Fibroblast of the conjunctiva (primary cell): ENCODE measurements at places on chromosomes 13 and 19.

DNA sequence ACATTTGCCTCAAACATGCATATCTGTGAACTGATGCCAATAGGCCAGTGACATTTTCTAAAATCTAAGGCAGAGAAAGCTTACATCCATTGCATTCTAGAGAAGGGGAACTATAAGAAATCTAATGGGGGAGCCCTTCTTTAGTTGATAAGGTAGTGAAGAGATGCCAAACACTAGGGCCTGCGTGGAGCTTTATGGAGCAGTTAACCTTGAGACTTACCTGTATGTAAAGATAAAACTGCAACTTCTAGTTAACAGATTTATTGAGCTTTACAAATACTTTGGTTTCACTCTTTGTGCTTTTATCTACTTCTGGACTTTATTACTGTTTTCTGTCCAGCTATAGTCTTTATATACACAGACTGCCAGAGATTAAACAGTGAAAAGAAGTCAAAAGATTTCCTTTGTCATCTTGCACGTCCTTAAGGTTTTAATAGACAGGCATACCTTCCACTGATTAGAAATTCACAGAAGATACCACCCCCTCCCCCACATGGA, 457.6 kb downstream of the KLF12 start:
- no peak for DNase-seq

GRCh38 chr13:40671956-40672764, 5.7 kb upstream of the FOXO1 start:
- DNase-seq, result peak; percentile 64

DNA sequence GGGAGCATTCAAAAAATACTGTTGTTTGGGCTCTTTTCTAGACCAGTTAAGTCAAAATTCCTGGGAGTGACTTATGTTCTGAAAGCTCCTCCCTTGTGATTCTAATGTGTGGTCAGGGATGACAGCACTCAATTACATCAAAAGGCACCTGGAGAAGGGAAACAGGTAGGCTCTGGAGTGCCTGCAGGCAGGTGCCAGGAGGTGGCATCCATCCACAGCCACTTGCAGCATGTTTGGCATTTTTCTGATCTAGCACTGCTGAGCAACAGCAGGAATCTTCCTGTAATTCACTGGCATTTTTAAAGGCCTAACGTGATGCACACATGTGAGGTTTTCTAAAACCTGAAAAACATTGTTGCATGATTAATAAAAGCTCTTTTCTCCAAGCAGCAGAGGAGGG, 94.6 kb downstream of the CCNA1 start:
- no peak for DNase-seq

GRCh38 chr13:51267622-51268021, 45.4 kb downstream of the FAM124A start:
- DNase-seq, result no peak

DNA sequence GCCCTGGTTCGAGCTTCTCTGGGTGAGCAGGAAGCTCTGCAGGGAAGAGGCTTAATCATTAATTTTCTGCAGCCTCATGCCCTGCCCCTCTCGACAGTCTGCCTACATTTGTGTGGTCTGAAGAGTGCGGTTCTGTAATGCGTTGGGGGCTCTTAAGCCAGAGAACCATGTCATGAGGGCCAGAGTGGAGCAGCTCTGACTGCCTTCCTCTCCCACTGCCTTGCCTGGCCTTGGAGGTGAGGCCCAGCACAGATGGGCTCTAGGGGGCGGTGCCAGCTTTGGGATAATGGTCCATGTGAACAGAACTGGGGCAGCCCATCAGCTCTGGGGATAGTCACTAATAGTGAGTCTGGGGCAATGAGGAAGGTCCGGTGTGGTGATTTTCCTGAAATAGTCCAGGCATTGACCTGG, 5.7 kb downstream of the FGF9 start:
- no peak for DNase-seq

DNA sequence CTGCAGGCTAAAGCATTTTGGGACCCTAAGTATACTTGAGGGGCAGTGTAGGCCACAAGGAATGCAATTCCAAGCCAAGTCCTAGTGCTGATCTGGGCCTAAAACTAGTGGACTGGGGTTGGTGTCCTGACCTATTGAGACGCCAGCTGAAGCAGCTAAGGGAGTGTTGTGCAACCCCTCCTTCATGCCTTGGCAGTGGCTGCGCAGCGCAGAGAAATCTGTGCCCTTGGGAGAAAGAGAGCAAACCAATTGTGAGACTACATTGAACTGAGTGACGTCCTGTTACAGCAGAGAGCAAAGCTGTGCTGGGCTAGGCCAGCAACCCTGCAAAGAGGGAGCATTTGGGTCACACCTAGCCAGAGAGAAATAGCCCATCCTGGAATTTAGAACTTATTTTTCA, 2715.0 kb upstream of the PCDH20 start:
- DNase-seq, result no peak

DNA sequence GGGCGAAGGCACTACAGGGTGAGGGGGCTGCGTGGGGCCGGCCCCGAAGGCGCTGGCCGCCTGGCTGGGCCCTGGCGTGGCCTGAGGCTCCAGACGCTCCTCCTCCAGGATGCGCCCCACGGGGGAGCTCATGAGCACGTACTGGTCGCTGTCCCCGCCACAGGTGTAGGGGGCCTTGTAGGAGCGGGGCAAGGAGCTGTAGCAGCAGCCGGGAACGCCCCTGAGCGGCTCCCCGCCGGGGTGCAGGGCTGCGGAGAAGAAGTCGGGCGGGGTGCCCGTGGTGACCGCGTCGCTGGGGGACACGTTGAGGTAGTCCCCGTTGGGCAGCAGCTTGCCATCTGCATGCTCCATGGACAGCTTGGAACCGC, 3.0 kb downstream of the IRS2 start:
- DNase-seq, result no peak

DNA sequence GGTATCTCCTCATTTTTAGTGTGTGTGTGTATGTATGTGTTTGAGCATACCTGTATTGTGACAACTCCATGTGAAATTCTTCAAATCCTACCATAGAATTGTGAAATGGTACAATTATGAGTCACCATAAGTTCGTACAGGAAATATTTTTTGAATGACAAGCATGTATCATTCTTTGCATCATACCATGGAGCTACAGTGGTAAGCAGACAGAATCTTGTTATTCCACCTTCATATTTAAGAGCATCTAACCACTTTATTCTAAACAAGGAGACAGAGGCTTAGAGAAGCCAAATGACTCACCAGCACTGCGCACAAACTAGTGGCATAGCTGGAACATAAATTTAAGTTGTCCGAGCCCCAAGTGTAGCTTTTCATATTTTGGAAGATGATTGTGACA, 4.5 kb upstream of the EPSTI1 start:
- DNase-seq, result peak; percentile 87

DNA sequence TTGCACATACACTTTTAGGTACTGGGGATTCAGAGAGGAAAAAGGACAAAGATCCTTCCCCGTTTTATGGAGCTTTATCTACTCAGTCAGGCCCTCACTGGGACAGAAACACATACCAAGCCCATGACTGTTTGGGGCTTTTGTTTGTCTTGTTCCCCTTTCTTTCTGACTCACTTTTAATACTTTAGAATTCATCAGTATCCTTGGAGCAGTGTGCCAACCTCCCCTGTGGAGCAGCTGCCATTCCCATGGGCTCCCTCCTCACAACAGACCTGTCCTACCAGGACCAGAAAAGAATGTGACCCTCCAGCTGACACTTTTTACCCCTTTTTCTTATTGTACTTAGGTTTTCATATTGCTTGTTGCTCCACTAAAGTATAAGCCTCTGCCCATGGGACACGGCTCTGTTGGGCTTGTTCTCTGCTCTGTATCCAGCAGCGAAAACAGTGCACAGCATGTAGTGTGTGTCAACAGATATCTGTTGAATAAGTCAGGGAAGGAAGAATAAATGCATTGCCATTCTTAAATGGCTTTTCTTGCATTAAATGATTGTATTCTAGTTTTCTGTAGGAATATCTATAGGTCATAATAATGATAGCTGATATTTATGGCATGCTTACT, 431.1 kb downstream of the EFNB2 start:
- DNase-seq, result peak; percentile 51

DNA sequence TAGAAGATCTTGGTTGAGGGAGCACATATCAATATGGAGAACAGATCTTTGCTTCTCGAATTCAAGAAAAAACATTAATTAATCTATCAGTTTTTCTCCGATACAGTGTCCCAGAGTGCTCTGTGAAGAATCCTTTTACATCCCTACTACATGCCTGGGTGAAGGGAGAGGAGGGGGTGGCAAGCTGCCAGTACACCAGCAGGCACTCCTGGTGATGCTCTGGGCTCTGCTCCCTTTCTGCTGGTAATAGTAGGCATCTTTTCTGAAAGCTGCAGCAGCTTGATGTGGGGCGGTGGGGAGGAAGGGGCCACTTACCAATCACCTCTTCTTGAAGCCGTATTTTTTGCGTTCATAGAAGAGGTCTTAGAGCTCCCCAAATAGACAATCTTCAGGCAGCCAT, 30.7 kb downstream of the PBX4 start:
- no peak for DNase-seq

DNA sequence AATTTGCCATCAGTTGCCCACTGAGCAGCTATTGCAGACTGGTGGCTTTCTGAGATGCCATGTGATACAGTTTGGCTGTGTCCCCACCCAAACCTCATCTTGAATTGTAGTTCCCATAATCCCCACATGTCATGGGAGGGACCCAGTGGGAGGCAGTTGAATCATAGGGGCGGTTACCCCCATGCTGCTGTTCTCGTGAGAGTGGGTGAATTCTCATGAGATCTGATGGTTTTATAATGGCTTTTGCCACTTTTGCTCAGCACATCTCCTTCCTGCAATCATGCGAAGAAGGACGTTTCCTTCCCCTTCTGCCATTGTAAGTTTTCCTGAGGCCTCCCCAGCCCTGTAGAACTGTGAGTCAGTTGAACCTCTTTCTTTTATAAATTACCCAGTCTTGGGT, 34.8 kb upstream of the ANKRD10 start:
- no peak for DNase-seq
